ENCODE measurements at places on chromosomes 12 and 14. TPM values are rescaled to one million over a fixed set of nuclear protein-coding genes. Genes with fewer than 3 reads are reported as not detected.

Gene TSPAN8
- not detected for total RNA-seq

Gene STAC3
- 0.40 TPM for total RNA-seq

Gene AVPR1A
- total RNA-seq: not detected

Gene CLEC7A
- total RNA-seq: 0.22 TPM

Gene SLC38A1
- 92.0 TPM for total RNA-seq

Gene TPPP2
- not detected for total RNA-seq

Gene SPIC
- total RNA-seq: not detected

Gene KCNA1
- not detected for total RNA-seq

Gene CLEC9A
- total RNA-seq: not detected

Data from lung microvascular endothelial cell (primary cell).